ENCODE measurements at places on chromosomes 16 and 17.

- DNase-seq = no peak
These were observed 21.5 kb downstream of the RABEP2 start for GRCh38 chr16:28903344-28904042.

DNA sequence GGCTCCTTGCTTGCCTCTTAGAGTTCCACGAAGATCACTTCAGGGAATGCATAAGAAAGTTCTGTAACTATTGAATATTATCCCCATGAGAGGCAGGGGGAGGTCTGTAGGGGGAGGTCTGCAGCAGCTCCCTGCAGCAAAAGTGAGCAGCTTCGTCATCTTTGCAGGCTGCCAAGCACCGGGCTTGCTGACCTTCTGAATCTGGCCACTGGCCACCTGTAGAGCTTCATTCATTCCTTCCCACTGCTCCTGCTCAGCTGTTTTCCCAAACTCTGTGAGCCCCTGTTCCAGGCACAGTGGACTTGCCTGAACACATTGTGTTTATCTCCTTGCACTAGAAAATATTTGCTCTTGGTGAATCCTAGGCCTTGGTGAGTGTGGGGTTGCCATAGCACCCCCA, 443.3 kb downstream of the HAPSTR1 start:
- DNase-seq = no peak

GRCh38 chr16:85036236-85037049, 8.8 kb downstream of the KIAA0513 start:
- DNase-seq = no peak

DNA sequence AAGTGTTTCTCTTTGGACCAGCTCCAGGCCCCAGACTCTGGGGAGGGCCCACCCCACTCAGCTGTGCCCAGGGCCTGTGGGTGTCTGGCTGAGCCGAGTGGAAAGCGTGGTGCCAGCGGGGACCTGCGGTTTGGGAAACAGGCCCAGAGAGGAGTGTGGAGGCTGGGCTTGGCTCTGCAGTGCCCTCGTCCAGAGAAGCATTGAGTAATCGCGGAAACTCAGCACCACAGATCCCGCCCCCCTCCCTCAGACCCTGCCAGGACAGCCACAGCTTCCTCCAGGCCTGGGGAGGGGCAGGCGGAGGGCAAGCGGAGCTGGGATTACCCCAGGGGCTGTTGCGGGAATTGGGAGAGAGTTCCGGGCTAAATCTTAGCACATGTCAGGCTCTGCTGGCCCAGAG, 14.6 kb upstream of the PITPNA start:
- DNase-seq = peak; percentile 89

DNA sequence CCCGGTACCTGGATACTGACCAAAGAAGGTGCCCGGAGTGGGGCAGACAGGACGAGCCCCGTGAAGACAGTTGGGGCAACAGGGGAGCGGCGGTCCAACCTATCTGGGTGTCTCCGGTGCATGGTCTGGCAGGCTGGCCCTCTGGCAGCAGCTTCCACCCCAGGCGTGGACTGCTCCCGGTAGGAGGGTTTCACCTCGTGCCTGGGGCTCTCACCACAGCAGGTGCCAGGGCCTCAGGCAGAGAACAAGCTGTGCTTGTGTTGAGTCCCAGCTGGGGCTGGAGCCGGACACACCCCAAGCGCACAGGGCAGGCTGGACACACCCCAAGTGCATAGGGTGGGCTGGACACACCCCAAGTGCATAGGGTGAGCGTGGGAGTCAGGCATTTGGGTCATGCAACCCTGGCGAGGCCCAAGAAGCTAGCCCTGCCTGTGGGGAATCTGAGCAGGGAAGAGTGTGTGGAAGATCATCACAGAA, 1.5 kb upstream of the FBXL16 start:
- DNase-seq = no peak

GRCh38 chr17:7228920-7229319, 5.4 kb downstream of the DVL2 start:
- no peak for DNase-seq

DNA sequence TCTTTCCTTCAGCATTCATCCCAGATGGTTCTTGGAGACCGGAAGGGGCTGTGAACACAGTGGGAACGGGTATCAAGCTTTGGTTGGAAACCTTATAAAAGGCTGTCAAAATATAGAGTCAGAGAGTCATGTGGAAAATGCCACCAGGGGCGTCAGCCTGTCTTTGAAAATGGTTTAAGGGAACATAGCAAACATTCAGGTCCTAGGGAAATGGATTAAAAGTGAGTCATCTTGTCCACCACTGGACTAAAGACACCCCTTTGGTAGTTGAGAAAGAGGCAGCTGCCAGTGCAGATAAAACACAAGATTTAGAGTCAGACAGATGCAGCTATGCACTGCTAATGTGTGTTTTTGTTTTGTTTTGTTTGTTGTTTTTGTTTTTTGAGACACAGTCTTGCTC, 47.8 kb upstream of the BCO1 start:
- DNase-seq = peak; percentile 62

GRCh38 chr17:66959641-66960375, 4.7 kb upstream of the CACNG4 start:
- DNase-seq = no peak

DNA sequence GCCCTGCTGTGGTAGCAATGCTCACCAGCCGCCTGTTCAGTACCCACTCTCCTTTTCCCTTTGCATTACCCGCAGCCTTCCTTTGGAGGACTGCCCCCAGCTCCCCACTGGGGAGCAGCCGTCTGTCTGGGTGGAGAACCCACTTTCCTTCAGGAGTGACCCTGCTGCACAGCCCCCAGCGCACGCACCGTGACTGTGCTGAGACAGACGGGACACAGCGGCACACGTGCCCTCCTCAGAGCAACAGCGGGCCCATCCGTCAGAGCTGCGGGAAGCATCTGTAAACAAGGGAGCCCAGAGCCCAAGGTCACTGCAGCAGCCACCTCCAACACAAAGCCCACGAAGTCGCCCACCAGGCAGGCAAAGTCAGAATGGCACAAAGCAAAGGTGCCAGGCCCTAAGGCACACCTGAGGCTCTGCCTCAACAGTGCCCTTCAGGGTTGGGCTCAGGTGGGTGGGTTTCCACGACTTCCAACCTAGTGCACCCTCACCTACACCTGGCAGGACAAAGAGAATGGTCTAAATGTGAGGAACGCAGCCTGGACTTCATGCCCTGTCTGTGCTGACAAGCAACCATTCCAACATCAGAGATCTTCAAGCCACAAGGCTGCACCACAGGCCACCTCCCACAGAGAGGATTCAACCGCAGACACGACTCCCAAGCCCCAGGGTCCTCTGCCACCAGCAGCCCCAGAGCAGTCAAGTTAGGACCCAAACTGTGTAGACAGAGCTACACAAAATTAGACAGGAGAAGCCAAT, 9.9 kb downstream of the AXIN1 start:
- DNase-seq = no peak

DNA sequence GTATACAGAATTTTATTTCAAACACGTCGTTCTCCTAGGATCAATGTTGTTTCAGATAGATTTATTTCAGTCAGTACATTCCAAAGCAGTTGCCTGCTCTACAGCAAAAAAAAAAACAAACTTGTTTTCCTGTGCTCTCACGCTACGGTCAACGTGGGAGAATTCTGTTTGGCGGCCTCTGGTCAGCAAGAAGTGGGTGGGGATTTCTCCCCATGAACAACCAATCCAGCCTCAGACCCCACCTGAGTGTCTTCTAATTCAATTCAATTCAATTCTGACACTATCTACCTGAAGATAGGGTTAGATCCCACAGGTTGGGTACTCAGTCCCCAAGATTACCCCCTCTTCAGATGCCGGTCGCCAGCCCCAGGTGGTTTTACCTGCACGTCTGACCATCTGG, 22.1 kb downstream of the C17orf58 start:
- no peak for DNase-seq

DNA sequence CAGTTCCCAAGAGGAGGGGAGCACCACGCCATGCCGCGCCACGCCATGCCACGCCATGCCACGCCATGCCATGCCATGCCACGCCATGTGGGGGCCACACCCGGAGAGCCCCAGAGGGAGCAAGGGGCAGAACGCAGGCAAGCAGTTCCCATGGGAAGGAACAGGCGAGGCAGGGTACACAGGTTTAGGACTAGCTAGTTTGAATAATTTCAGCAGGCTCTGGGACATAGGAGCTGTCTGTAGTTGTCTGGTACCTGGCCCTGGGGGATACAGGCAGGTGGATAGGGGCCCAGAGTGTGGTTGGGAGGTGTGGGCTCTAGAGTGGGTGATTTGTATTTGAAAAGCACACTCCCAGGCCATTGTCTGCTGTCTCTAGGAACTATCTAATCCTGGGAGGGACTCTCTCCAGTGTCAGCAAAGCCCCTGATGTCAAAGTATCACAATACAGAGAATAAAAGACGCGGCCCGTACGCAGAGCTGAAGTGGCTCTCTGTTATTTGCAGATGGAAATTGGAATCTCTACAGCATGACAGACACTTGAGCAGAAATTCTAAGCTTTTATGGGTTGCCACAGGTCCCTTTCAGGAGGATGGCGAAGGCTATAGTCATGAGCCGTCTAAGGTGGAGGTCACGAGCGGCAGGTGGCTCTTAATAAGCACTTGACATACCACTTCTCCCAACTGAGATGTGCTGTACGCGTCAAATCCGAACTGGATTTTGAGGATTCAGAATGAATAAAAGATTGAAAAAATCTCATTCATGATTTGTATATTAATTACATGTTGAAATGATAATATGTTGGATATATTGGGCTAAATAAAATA, 220.8 kb upstream of the TNRC6C start:
- DNase-seq = no peak

Data from IMR-90 (cell line).